Fibroblast of gingiva (primary cell): ENCODE measurements at places on chromosomes 3 and 15.

DNA sequence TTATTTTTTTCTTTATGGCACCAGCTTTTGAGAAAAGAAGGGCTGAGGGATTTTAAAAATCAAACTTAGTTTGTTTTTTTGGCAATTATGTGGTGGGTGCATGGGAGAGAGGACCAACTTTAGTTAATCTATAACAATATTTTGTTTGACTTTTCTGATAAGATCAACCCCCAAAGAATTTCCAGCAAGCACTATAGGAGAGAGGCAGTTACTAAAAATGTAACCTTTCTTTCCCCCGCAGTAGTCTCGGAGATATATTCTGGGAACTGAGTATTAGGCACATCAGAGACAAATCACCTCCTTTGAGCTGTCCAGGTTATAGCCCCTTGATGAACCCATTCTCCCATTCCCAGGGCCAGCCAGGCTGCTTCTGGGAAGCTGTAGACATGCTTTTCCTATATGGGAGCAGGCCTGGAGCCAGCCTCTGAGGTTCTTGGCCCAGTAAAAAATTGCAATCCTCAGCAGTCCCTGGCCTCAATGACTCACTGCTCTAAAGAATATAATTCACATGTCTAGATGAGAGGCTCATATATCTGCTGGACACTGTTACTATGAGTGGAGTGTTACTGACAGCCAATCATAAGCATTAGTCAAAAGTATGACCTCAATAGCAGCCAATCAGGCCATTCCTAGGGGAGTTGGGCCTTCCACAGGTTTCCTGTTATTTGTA is 138.3 kb upstream of the AGBL1 start:
- no peak for DNase-seq

DNA sequence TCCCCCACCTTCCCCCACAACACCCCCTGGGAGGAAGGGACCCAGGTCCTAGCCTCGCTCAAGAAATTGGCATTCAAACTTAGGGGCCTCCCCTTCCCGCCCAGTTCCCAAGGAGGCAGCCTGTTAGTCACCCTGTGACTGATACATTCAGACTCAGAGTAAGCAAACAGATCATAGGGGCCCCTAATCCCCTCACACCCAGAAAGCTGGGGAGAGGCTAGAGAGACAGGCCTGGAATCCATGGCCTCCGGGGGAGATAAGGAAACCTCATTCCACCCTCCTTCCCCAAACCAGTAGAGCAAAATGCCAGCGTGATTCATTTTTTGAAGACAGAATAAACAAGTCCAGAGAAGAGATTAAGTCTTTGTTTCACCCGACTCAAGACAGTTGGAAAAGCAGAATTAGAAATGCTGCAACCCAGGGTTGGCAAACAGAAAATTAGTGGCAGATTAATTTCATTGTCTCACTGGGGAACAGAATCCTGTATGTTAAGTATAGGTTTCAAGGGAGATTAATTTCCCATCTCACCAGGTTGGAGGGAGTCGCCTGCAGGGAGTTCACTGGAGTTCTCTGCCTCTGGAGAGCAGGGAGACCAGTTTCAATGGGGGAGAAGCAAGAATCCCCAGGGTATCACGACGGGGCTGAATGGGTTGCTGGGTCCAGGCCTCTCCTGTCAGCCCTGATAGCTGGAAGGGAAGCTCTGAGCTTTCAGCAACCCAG is 268.3 kb downstream of the UACA start:
- DNase-seq: peak; percentile 51

GRCh38 chr3:141552440-141552991 is 65.7 kb downstream of the RASA2 start:
- no peak for DNase-seq

DNA sequence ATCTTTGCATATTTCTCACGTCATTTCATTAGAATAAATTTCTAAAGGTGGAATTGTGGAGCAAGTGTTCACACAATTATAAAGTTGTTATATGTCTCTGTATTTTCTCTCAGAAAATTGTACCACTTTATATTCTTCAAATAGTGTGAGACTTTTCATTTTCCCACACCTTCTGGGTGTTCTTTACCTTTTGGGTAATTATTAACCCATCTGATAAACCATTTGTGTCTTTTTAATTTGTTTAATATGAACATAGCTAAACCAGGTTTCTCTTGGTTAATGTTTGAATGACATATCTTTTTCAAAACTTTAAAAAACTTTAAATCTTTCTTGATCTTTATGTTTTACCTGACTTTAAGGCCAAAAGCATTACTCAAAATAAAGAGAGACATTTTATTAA is 40.5 kb downstream of the DZIP3 start:
- no peak for DNase-seq

GRCh38 chr3:172965256-172965655 is 175.8 kb downstream of the SPATA16 start:
- no peak for DNase-seq

GRCh38 chr3:187406927-187407326 is 38.7 kb downstream of the RTP4 start:
- no peak for DNase-seq

GRCh38 chr15:26773067-26773877 is 406 bp upstream of the GABRB3 start:
- no peak for DNase-seq
